ENCODE measurements at places on chromosomes 5 and 9. TPM values are rescaled to one million over a fixed set of nuclear protein-coding genes. Genes with fewer than 3 reads are reported as not detected.

GRCh38 chr9:34578241-34579103 lies 11.1 kb downstream of the CNTFR start:
- peak; percentile 28 for DNase-seq

GRCh38 chr9:22100626-22101025 lies 91.5 kb upstream of the CDKN2B start:
- DNase-seq: no peak

DNA sequence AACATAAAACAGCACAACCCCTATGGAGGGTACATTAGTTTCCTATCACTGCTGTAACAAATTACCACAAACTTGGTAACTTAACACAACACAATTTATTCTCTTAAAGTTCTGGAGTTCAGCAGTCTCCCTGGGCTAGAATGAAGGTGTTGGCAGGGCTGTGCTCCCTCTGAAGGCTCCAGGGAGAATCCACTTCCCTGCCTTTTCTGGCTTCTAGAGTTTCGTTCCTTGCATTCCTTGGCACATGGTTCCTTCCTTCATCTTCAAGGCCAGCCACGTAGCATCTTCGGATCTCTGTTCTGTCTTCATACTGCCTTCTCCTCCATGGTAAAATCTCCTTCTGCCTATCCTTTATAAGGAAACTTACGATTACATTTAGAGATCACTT lies 25.0 kb upstream of the GSN start:
- no peak for DNase-seq

GRCh38 chr5:154359221-154359573 lies 86.6 kb upstream of the SAP30L start:
- DNase-seq: no peak

DNA sequence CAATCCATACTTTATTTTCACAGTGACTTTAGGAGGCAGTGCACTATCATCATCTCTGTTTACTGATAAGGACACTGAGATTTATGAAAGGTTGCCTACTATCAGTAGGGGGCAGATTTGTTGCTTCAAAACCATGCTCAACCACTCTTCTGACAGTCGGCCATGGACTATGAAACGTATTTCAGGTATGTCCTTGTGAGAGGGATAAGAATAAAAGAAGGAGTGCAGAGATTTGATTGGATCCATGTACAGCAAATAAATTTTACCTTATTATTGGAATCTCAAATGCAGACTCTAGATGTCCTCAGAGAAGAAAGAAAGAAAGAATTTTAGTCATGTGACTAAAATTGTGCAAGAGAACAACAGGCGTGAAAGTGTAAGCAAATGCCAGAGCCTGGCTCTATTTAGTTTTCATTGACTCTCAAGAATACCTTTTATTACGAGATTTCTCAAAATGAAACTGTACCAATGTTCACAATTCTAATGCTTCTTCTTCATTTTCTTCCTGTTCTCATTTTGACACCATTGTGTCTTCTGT lies 296.6 kb upstream of the RASA1 start:
- no peak for DNase-seq

DNA sequence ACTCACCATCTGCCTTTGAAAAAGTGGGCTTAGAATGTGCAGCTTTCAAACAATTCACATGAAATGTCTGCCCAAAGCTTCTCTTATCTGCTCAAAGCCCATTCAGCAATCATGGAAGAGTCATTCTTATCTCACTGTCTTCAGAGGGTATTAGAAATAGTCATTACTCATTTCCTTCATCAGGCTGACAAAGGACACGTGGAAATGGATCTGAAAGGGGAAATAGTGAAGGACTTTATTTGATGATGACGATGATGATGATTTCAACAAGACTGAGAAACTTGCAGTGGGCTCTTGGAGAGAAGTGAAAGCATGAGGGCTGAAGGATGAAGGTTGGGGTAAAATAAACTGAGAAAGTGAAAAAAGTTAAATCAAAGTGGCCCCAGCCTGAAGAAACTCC lies 194.3 kb downstream of the SMARCA2 start:
- no peak for DNase-seq

- no peak for DNase-seq
Measured at GRCh38 chr9:124222109-124222508, 35.6 kb upstream of the NEK6 start.

- no peak for DNase-seq
Measured at GRCh38 chr9:135536216-135536615, 9.7 kb upstream of the OBP2A start.

Gene GGTA1
- 5.6 TPM for total RNA-seq

Gene SLC45A2
- 0.73 TPM for total RNA-seq

DNA sequence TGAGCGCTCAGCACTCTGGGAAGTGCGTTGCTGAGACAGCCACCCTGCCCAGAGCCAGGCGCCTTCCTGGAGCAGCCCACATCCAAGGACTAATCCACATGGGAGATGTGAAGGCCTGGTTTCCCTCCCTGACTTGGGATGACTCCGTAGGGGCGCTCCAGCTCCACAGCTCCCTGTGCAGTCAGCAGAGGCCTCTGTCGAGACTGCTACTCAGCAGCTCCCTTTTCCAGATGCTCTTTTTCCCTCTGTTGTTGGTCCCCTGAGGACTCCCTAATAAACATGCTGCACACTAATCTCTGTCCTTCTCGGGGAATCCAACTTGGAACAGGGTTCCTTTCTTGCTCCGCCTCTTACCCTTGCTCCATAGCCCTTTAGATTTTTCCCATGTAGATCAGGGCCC lies 237.3 kb downstream of the ZSWIM6 start:
- DNase-seq: no peak

DNA sequence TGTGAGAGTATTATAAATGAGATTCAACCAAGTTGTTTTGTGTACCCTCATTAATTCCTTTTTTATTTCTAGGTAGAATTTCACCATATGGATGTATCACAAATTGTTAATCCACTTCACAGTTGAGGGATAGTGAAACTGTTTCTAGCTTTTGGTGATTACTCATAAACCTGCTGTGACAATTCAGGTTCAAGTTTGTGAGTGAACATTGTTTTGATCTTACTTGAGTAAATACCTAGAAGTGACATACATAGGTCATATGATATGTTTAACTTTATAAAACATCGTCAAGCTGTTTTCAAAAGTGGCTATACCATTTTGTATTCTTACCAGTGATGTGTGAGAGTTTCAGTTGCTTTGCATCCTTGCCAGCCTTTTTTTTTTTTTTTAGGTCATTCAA lies 112.9 kb downstream of the CAMK4 start:
- no peak for DNase-seq

- DNase-seq: no peak
Measured at GRCh38 chr5:171525085-171525484, 105.6 kb downstream of the FGF18 start.

DNA sequence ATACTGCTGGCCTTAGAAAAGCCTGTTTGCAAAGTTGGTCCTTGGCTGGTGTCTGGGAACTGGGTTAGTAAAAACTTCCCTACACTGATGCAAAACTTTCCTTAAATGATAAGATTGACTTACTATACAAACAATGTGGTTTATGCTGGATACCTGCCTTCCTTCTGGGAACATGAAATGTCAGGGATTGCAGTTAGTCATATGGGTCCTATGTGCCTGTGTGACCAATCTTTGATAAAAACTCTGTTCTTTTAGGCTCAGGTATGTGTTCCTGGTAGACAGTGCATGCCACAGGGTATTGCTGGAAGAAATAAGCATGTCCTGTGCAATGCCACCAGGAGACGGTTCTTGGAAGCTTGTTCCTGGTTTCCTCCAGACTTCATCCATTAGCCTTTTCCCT lies 173.3 kb downstream of the RMI1 start:
- DNase-seq: no peak

Gene IFNA21
- total RNA-seq: not detected

DNA sequence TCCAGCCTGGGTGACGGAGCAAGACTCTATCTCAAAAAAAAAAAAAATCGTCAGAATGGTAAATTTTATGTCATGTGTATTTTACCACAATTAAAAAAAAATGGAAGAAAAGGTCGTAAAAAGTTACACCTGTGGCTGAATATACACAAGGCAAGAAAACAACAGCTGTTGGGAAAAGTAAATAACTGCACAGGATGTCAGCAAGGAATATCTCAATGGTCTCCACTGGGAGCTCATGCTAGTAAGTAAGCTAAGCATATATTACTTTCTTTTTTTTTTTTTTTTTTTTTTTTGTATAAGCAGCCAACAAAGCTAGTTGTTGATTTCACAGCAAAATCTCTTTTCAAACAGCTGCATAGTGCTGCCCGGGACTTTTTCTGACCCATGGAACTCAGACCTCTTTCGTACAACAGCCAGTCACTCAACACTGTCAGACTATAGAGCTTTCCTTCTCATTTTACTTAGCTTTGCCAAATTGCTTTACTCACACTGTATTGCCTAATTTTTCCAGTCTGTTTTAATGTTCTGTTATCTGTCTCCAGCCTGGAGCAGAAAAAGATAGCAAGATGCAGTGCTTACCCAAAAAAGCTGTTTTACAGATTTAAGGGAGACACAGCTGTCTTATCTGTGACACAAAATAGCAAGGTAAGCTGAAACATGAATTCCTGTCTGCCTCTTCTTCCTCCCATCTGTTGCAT lies 175.9 kb downstream of the ENC1 start:
- no peak for DNase-seq

GRCh38 chr5:175707751-175708375 lies 50.0 kb downstream of the HRH2 start:
- DNase-seq: no peak

- DNase-seq: no peak
Measured at GRCh38 chr9:126144603-126145456, 181.8 kb upstream of the MVB12B start.

DNA sequence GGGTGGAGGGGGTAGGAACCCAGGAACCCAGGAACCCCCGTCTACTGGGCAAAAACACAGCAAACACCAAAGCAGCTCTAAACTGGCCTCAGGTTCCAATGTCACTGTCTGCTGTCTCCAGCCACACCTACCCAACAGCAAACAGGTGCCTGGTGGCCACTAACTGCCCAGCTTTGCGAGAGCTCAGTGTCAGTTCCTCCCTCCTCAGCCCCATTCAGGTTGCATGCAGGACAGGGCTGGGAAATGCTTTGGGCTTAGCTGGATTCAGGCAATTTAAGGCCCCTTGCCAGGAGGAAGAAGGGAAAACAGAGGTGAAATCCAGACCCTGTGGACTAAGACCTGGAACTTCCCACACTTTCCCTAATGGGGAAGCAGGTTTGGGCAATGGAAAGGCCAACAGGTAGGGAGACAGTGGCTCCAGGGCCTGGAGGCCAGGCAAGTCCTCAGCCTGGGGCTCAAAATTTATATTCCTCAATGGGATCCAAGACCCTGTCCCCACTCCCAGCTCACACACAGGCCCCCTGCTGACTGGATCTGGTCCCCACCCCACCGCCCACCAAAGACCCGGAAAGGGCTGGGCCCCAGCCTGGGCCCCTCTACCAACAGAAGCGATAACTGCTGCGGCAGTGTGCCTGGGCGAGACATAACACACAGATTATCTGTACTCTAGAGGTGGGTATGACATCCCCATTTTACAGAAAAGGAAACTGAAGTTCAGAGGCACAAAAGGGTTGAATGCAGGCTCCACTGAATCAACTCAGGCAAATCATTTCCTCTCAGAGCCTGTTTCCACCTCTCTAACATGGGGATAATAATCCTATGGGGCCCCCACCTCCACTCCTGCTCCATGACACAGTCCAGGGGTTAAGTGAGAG lies 3.5 kb downstream of the EEIG1 start:
- peak; percentile 63 for DNase-seq

- DNase-seq: no peak
Measured at GRCh38 chr5:634191-634590, 22.1 kb downstream of the CEP72 start.

DNA sequence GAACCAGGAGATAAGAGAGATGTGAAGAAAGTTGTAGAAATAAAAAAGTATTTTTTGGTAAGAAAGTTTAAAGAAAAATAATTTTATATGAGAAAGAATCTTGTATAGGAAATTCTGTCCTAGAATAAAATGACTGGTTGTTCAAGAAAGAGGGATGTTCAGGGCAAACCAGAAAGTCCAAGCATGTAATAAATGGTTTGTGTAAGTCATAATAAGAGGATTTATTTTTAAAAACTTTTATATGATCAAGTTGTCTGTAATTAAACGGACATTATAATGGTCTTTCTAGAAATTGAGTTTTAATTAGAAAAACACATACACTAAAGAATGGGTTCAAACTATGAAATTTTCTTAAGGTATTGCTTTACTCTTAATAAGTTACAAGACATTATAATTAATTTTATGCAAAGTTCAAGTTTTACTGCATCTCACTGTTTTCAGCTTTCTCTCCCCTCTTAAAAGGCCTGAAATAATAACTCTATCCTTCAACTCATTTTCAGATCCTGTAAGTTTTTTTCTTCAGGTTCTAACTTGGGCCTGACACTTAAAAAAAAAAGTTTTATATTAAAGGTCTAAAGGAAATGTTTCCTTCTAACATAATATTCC lies 56.1 kb upstream of the ZNF300 start:
- DNase-seq: no peak

Gene SELENOP
- 2,399 TPM for total RNA-seq

DNA sequence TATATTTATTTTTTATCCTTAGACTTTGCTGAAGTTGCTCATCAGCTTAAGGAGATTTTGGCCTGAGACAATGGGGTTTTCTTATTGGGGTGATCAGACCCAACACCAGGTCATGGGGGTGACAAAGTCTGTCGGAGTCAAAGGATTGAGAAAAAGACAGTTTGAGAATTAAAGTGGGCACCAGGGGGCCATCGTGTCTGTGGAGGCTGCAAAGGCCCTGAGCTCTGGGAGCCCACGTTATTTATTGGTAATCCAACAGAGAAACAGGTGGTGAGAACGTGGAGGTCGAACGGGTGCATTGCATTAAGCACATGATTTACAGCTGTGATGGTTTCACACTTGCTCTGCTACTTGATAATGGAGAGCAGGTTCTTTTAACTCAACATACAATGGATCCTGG lies 102.5 kb upstream of the CDH10 start:
- DNase-seq: no peak

DNA sequence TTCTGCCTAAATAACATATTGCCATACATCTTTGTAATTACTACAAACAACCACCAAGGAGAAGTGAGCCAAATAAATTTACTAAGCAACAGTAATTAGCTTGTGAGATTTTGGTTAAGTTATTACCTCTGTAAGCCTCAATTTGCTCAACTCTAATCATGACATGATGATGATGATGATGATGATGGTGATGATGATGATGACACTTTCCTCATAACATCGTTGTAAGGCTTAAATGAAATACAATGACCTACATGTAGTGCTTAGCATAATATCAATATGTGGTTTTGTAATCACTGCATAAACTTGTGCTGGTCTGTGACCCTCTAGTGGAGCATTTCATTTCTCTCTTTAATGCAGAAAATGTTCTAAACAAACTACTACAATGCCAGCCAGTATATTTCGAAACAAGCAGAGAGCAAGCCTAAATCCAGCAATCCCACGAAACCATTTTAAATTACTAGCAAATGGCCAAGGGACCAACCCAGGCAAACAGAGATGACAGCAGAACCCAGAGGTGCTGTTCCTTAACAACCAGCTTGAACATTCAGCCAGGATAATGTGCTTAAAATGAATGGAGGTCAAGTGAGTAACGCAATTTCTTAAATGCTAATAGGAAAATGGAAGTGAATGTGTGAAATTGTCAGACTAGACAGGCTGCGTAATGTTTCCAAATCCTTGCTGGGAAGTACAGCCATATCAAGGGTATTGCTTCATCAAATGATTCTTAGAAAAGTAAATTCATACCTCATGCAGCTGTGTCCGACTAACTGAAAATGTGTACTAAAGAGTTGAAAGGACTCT lies 281.9 kb upstream of the PUM3 start:
- DNase-seq: no peak

Gene EIF4E1B
- total RNA-seq: not detected
